ENCODE measurements at places on chromosomes 5 and 9. TPM values are rescaled to one million over a fixed set of nuclear protein-coding genes. Genes with fewer than 3 reads are reported as not detected.

The ADRA1B gene
- under 0.01 TPM for total RNA-seq

The ACER2 gene
- total RNA-seq: 5.0 TPM

The SOWAHA gene
- not detected for total RNA-seq

The FAT2 gene
- total RNA-seq: not detected

The GZMA gene
- total RNA-seq: 0.13 TPM

The PAX5 gene
- total RNA-seq: not detected

The C9 gene
- total RNA-seq: under 0.01 TPM

The IL9 gene
- not detected for total RNA-seq

The TBC1D13 gene
- 9.6 TPM for total RNA-seq

The SMIM32 gene
- not detected for total RNA-seq

The SARDH gene
- under 0.01 TPM for total RNA-seq

The THBS4 gene
- total RNA-seq: 2.9 TPM

The HTR1A gene
- total RNA-seq: not detected

The TRIP13 gene
- 19.4 TPM for total RNA-seq

The CACNA1B gene
- under 0.01 TPM for total RNA-seq

The ADGRV1 gene
- 0.13 TPM for total RNA-seq

The FANCC gene
- 7.1 TPM for total RNA-seq

Measured in dermis microvascular lymphatic vessel endothelial cell (primary cell).